Left ventricle myocardium superior (tissue), 1 donor: ENCODE measurements at places on chromosomes 12 and 14. TPM values are rescaled to one million over a fixed set of nuclear protein-coding genes. Genes with fewer than 3 reads are reported as not detected.

The WDHD1 gene
- 1.6 TPM for total RNA-seq

The TULP3 gene
- 5.4 TPM for total RNA-seq

The KLHDC1 gene
- 6.0 TPM for total RNA-seq

The COPZ1 gene
- 114 TPM for total RNA-seq

The LGR5 gene
- not detected for total RNA-seq

The KCNA1 gene
- total RNA-seq: not detected

The LRRC10 gene
- total RNA-seq: 50.8 TPM

DNA sequence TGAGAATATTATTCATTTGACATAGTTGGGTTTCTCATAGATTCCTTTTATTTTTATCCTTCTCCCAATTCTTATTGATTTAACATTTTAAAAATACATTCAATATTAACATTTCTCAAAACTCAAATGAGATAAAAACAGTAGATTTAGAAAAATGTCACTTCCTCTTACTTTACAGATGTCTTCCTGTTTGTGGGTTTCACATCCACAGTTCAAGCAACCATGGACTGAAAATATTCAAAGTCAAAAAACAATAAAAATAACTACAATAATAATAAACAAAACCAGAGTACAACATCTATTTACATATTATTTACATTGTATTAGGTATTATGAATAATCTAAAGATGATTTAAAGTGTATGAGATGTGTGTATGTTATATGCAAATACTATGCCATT lies 111.3 kb upstream of the SLC16A7 start:
- DNase-seq: no peak

- no peak for DNase-seq
These were observed 37.3 kb upstream of the PLEKHG6 start for GRCh38 chr12:6273205-6273540.

GRCh38 chr12:115394496-115395220 lies 710.7 kb upstream of the TBX3 start:
- DNase-seq: no peak

GRCh38 chr12:107152315-107152714 lies 59.0 kb upstream of the CRY1 start:
- DNase-seq: no peak

- DNase-seq: no peak
These were observed 46.9 kb upstream of the FAM181A start for GRCh38 chr14:93880021-93880820.

- peak; percentile 28 for DNase-seq
These were observed 5.0 kb upstream of the FBRSL1 start for GRCh38 chr12:132484891-132485441.

GRCh38 chr14:41782511-41782910 lies 175.8 kb downstream of the LRFN5 start:
- no peak for DNase-seq

DNA sequence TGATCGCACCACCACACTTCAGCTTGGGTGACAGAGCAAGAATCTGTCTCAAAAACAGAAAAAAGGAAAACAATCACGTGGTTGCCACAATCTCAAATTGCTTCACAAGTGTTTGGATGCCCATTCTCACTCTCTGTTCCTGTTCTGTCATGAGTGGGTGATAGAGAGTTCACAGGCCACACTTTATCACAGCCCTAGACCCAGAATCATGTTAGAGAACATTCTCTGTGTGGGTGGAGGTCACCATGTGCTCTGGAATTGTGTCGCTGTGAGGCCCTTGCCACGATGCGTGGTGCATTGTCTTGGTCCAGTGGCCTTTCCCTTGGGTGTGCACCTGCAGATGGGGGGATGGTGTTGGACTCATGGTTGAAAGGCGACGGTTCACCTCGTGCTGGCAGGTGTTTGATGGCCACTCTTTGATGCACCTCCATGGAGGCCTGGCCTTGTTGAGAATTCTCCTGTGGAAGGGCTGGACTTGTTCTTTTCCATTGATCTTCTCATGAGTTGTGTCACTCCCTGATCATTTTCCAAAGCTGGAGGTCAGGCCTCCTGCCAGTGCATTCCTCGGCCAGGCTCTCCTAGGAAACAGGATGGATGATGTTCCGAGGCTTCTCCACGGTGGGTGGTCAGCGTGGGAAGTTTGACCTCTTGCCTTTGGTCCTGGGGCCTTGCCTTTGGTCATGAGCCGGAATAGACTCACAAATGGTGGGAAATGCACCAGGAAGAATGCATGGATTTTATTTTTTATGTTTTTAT lies 91.9 kb downstream of the SLC24A4 start:
- no peak for DNase-seq

DNA sequence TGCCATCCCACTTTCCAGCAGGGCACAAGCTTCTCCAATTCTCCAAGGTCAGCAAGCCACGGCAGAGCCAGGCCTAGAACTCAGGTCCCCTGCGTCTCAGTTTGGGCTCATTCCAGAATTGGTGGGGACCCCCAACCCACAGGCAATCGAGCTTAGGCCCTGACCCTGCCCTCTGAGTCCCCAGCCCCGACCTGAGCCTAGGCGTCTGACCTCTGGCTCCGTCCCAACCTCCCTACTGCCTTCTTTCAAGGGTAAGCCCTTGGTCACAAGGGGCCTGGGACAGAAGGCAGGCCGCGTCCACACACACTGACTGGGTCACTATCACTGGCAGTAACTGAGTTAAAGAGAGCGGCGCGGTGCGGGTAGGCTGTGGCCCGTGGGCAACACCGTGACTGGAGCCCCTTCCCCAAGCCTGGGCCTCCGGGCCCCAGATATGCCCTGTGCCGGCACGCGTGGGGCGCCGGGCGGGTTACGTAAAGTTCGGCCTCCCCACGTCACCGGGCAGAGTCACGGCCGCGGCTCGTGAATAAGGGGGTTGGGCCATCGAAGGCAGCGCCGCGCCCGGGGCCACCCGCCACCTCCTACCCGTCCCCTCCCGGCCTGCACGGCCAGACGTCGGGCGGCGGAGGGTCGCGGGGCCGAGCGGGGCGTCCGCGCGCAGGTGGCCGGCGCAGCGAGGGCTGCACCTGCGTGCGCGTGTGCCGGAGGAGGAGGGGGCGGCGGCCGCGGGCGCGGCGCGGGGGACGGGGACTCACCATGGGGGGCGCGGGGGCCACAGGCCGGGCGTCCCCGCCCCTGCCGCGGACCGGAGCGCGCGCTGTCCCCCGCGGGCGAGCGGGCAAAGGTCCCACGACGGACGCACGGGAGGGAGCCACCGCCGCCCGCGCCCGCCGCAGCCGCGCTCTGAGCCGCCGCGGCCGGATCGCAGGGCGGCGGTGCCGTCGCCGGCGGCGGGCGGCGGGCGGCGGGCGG lies 516 bp downstream of the ANKRD9 start:
- DNase-seq: peak; percentile 88

DNA sequence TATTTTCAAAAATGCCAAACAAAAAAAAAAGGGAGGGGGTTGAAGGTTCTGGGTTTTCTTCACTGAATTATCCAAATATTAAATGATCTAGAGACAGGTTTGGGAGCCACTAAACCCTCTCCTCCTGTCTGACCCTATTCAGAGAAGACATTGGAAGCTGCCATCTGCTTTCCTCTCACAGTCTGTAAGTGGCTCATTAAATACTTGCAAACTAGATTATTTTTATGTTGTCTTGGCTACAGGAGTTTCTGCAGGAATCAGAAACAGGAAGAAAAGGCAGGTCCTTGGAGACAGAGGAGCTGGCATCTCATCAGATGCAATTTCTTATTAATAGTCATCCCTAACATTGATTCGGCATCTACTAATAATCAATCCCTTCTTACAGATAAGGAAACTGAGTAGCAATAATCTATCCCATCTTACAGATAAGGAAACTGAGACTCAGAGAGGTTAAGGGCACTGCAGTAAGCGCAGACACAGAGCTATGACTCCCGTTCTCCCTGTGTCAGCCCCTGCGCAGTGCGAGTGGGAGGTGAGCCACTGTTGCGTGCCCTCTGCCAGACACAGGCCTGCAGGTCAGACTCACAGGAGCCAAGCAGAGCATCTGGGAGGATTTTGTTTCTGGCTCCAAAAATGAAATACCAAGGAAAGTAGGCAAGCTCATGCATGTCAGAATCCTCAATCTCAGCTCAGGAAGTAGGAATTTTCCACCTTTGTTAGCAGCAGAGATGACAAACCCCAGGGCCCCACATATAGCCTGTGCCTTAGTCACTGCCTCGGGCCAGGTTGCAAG lies 11.0 kb downstream of the BDKRB2 start:
- DNase-seq: no peak

DNA sequence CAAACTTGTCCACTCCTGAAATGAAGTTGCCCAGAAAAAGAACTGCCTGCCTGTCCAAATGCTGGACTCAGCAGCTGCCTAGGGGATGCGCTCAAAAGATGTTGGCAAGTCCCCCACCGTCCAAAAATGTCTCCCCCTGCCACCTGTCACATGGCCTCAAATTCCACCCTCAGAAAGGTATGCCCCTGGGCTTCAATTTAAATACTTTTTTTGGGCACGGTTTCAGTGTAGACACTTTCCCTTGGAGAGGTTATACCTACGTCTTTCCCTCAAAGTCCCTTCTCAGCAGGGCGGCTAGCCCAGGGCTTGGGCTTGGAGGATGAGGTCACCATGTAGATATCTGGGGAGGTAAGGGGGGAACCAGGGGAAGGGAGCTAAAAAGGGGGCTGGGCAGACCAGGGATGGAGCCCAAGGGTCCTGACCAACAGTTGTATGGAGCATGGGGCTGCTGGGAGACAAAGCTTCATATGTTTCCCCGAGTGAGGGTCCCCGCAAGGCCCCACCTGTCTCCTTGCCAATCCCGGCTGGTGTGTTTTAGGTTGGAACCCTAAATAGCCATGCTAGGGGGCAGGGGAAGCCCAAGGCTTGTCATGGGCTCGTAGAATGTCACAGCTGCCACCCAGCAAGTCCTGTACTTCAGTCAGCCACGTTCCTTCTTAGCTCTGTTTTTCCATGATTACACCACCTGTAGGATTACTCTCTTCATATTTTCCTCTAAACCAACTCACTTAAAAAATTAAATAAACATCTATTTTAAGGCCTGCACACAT lies 131.2 kb upstream of the TBX3 start:
- DNase-seq: no peak

DNA sequence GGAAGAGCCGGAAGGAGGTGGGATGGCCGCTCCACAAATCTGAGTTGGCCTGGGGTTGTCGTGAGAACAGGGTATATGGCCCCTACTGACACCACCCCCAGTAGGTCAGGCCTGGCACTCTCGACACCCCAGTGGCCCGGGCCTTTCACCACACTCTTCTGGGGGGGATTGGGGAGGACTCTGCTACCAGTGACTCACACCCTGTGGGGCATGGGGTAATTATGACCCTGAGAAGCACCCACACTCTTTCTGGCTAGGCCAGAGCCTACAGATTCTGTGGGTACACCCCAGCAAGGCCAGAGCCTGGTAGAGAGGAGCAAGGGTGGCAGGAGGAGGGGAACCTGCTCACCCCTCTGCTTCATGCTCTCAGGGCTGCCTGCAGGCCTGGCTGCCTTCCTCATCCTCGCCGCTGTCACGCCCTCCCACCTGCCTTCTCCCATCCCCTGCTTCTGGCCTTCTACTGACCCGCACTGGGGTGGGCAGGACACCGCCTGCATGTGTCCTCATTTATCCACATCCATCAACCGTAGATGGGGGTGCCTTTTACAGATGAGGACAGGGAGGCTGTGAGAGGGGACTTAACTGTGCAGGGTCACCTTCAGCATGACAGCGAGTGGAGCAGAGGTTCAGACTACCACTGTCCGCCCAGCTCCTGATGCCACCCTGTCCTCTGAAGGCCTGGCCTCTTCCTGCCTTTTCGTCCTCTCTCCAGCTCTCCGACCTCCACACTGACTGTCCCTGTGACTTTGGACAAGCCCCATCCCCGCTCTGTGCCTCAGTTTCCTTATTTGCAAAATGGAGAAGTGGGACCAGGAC lies 18.4 kb downstream of the ASB2 start:
- DNase-seq: no peak

GRCh38 chr14:37172024-37172869 lies at the start of gene SLC25A21:
TSS of gene SLC25A21 (minus strand) at chr14:37172606.
- DNase-seq: peak; percentile 81

DNA sequence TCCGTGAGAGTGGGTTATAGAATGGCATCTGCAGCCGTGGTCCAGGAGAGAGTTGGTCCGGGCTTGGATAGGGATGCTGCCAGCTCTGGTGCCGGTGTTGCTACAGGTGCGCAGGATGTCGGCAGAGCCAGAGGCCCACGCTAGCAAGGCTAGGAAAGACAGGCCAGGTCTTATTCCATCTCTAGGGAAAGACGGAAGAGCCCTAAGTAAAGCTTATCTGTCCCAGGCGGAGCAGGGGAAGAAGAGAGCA lies 485 bp upstream of the PSME1 start:
- no peak for DNase-seq

- DNase-seq: peak; percentile 69
These were observed 139.8 kb upstream of the NOS1 start for GRCh38 chr12:117501076-117501869.

DNA sequence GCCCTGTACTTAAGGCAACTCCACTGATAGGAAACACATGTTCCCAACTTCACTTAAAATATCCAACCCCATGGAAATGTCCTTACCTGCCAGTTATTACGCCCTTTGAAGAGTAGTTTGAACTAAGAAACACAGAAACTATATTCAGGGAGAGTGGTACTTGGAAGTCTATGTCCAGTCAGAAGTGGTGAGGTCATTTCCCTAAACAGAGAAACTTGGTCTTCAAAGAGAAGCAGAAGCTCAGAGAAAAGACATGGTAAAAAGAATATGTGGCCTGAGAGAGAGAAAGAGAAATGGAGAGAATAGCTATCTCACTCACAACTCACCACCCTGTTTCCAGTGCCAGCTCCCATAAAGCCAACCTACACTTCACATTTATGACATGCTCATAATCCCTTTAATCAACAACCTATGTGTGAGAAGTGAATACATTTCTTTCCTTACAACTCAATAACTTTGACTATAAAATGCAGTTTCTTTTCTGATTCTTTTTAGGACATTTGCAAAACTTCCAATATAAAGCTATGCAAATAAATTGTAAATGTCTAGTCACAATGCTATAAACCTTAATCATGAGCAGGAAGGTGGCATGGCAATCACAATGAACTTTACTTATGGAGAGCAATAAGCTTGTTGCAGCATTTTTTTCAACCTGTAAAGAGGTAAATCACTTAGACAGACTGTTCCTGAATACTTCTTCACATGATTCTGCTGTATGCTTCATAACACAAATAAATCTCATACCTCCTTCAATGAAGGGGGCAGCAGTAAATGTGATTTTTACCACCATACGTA lies 67.1 kb downstream of the CPNE8 start:
- DNase-seq: no peak

DNA sequence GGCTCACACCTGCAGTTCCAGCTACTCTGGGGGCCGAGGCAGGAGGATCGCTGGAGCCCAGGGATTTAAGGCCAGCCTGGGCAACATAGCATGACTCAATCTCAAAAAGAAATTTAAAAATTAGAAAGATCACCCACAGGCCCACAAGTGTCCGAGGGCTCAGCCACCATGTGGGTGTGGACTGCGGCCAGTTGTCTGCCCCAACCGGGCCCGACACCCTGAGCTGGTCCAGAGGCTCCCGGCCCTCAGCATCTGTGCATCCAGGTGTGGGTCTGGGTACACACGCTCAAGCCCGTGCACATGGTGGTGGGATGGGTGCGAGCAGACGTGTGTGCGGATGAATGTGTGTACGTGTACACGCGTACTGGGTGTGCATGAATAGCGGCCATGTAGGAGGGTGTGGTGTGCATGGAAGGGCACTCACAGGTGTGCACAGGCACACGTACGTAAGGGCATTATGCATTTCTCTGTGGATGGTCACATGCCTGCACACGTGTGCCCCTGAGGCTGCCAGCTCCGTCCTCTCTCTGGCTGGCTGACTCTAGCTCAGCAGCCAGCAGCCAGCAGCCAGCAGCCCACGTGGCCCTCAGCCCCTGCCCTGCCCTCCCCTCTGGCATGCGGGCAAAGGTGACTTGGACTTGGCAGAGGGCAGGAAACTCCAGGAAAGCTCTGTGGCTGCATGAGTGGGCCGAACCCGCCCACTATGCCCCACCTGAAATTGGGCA lies 23.3 kb upstream of the NUDT14 start:
- peak; percentile 92 for DNase-seq
